ENCODE measurements at places on chromosomes 13 and 19. TPM values are rescaled to one million over a fixed set of nuclear protein-coding genes. Genes with fewer than 3 reads are reported as not detected.

DNA sequence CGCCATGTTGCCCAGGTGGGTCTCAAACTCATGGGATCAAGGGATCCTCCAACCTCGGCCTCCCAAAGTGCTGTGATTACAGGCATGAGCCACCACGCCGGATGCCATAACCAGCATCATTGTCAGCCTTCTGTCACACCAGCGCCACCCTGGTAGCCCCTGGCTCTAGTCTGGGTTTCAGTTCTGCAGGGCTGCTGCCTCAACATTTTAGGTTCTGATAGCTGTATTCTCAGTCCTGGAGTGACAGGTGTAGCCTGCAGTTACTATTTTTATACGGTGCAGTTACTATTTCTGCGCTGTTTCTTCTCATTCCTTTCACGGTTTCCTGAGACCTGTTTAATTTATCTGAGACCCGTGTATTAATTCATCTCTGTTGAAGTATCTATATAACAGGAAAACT is 57.1 kb downstream of the TRPM4 start:
- DNase-seq: no peak

DNA sequence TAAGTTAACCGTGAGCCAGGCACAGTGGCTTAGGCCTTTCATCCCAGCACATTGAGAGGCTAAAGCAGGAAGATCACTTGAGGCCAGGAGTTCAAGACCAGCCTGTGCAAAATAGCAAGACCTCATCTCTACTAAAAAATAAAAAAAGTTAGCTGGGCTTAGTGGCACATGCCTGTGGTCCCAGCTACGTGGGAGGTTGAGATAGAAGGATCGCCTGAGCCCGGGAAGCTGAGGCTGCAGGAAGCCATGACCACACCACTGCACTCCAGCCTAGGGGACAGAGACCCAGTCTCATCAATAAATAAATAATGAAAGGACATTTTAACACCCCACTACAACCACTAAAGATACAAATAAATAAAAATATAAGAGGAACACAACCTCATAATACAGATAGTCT is 21.6 kb downstream of the LSM14A start:
- no peak for DNase-seq

DNA sequence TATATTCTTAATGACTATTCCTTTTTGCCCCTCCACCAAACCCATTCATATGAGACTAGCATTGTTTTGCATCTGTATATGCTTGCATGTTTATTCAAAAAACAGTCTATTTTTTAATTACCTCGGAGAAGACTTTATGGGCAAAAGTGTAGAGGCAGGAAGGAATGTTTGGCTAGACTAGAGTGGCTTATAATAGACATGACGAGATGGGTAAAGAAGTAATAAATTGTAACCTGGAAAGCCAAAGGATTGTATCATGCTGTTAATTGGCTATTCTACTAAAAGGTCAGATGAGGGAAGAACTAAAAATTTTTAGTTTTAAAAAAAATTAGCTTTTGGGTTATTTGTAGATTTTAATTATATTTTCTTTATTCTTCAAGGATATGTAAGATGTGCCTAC is 91.1 kb downstream of the FNDC3A start:
- DNase-seq: no peak

- no peak for DNase-seq
Observed at GRCh38 chr19:51493776-51494175, 7.8 kb downstream of the SIGLEC12 start.

GRCh38 chr13:91534996-91535395 is 136.6 kb downstream of the GPC5 start:
- no peak for DNase-seq

Gene PRRG2
- 0.43 TPM for total RNA-seq

Gene TLE2
- 2.4 TPM for total RNA-seq

Gene DACH1
- total RNA-seq: not detected
